RKO (cell line): ENCODE measurements at places on chromosomes 7 and 10.

DNA sequence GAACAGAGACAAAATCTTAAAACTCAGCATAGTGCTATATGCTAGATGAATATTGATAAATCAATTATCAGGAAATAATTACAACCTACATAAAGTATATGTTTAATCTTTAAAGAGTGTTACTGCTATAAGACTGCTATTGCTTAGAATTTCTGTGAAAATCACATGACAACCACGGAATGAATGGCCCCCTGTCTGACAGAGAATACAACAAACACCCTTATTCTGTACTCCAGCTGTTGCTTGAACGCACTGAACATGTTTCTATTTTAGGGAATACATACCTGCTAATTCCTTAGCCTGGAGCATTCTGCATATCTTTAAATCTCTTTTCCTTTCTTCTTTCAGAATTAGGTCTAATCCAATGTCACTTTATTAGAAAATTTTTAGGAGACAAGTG lies 452.4 kb upstream of the PHF14 start:
- DNase-seq: no peak

DNA sequence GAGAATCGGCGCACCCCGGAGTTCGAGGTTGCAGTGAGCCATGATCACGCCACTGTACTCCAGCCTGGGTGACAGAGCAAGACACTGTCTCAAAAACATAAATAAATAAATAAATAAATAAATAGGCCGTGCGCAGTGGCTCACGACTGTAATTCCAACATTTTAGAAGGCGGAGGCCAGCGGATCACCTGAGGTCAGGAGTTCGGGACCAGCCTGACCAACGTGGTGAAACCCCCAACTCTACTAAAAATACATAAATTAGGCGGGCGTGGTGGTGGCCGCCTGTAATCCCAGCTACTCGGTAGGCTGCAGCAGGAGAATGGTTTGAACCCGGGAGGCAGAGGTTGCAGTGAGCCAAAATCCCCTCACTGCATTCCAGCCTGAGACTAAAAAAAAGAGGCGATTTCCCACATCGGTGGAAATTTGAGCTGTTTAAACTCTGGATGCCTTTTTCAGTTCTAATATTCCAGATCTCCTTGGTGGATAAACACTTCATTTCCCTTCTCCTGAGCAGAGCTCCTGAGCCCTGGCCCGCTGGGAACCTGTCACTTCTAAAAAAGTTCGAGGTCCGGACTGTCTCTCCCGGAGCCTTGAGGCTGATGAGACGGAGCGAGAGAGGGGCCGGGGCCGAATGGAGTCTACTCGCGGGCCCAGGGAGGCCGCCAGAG lies 2.0 kb upstream of the NFKB2 start:
- DNase-seq: no peak

DNA sequence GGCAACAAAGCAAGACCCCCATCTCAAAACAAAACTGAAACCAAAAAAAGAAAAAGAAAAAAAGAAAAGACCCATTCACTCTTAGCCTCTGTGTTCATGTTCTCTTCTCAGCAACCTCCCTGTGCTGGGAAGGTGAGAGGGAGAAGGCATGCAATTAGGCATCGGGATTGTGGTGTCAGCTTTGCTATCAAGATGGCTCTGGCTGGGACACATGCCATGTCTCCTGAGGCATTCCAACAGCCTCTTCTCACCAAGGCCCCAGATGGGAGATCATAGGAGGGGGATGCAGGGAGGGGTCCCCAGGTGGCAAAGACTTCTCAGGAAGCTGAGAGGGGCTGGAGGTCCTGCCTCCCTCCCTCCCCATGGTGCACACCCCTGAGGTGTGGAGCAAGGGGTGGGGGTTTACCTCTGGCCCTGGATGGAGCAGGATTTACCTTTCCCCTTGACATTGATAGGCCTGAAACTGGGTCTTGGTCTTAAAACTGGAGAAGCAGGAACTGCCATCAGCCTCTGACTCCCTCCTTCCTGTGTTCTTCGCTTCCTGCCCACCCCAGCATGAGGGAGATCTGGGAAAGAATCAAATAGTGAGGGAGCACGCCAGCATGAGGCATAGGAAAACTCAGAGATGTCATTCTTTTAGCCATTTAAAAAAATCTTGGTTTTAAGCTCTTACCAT lies 96.2 kb upstream of the DUSP5 start:
- peak; percentile 73 for DNase-seq

DNA sequence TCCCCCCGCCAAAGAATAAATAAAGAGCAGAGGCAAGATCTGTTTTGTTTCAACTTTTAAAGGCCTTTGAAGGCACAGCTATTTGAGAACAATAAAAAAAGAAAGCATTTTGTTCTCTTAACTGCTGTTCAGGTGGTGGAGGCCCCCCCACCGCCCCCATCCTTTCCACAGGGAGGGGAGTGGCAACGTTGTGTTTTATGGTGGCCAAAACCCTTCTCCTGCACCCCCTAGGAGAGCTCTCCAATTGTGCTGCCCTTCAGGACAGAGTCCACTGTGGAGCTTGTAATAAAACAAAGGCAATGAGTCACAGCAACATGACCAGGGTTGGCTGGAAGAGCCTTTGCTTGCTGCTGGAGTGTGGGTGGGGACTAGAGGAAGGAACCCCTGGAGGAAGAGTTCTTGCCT lies 987.9 kb downstream of the KCNMA1 start:
- DNase-seq: no peak

DNA sequence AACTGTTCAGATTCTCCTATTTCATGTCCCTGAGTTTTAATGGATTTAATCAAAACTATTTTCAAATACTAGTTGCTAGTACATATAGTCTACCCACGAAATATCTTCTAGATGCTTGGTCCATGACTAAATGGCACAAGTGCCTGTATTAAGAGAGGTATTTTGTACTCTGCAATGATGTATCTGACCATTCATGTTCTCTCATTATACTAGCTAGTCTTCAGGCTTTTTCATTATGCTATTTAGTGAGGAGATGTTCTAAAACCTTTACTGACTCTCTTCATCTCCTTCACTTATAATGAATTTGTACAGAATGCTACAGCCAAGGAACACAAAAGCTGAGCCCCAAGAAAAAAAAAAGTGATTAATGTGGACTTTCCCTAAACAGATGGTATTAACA lies 222.5 kb downstream of the AHR start:
- DNase-seq: no peak

- DNase-seq: no peak
These were observed 158.7 kb upstream of the LANCL2 start for GRCh38 chr7:55206235-55207029.

GRCh38 chr7:104972500-104972899 lies 41.5 kb upstream of the KMT2E start:
- no peak for DNase-seq

DNA sequence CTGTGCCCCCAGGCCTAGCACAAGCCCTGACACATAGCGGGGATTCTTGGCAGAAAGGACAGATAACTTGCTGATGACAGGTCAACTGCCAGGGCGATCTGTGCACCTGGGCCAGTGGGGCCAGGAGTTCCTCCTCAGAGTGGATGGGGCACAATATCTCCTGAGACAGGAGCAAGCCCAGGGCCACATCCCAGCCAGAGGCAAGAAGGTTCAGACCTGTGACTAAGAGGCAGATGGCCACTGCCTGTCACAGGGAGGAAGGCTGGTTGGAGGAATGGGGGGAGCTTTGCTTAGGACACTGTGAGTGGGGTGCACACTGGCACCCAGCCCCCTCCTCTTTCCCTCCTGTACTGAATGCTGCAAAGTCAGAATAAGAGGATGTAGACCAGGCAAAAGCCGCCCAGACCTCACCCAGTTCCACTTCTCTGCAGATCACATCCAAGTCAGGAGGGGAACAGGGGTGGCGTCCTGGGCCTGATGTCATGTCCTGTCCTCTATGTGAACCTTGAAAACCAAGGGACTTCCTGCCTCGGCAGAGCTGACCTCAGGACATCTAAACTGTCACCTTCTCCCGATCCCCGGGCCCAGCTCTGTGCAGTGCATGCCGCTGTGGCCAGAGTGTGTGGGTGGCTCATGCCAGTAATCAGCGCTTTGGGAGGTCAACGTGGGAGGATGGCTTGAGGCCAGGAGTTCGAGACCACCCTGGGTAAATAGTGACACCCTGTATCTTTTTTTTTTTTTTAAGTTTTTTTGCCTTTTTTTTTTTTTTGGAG lies 1.3 kb downstream of the GUSB start:
- DNase-seq: peak; percentile 67

GRCh38 chr7:3162289-3162688 lies 118.6 kb upstream of the CARD11 start:
- no peak for DNase-seq

DNA sequence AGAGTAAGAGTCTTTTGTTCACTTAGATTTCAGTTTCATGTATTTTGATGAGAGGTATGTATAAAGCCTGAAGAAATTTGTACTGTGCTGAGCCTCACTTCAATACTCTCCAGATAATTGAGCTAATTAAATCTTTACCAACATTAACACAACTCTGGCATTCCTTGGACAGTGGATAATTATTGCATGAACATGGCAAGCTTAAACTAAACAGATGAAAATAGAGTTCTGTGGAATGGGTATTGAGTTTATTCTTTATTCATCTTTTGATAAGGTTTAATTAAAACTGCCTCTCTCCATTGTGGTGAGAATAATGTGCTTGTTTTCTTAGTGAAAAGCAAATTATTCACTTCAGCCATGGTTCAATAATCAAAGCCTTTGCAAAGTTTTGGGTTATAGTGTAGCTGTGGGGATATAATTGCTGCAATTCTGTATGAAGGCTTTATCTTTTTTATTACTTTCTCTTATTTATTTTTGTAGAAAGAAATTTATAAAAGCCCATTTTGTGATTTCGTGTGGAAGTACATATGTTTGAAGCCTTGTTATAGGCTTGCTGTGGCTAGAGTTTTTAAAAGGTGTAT lies 126.4 kb upstream of the FZD1 start:
- no peak for DNase-seq

GRCh38 chr7:12552876-12553275 lies 17.6 kb upstream of the SCIN start:
- DNase-seq: no peak

DNA sequence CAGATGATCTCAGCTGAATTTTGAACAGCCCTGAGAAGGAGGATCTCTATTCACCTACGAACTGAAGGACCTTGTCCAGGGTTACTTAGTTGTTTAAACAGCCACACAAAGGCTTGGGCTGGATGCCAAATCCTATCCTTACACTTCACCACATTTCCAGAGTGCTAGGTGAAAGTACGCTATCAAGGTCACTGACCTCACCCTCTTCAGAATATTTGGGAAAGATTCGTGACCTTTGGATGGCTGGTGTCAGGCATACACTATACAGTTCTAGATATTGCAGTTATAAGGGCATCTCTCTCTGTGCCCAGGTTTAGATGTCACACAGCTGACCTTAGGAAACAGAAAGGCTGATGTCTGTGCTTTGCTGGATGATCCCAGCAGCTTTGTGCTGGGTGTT lies 61.2 kb upstream of the ABLIM1 start:
- DNase-seq: no peak

GRCh38 chr7:48298779-48299178 lies 127.5 kb downstream of the ABCA13 start:
- DNase-seq: peak; percentile 86

DNA sequence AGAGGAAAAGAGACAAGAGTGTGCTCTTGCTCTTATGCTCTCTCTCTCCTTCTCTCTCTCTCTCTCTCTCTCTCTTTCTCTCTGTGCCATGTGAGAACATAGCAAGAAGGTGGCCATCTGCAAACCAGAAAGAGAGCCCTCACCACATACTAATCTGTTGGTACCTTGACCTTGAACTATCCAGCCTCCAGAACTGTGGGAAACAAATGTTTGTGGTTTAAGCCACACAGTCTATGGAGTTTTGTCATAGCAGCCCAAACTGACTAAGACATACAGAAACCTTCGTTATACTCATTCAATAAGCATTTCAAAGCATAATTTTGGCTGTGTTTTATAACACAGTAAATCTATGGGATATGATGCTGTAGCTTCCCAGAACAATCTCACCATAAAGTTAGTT lies 56.4 kb upstream of the PLPP4 start:
- DNase-seq: no peak

- peak; percentile 83 for DNase-seq
These were observed 521 bp downstream of the LIMK1 start for GRCh38 chr7:74083928-74084721.

DNA sequence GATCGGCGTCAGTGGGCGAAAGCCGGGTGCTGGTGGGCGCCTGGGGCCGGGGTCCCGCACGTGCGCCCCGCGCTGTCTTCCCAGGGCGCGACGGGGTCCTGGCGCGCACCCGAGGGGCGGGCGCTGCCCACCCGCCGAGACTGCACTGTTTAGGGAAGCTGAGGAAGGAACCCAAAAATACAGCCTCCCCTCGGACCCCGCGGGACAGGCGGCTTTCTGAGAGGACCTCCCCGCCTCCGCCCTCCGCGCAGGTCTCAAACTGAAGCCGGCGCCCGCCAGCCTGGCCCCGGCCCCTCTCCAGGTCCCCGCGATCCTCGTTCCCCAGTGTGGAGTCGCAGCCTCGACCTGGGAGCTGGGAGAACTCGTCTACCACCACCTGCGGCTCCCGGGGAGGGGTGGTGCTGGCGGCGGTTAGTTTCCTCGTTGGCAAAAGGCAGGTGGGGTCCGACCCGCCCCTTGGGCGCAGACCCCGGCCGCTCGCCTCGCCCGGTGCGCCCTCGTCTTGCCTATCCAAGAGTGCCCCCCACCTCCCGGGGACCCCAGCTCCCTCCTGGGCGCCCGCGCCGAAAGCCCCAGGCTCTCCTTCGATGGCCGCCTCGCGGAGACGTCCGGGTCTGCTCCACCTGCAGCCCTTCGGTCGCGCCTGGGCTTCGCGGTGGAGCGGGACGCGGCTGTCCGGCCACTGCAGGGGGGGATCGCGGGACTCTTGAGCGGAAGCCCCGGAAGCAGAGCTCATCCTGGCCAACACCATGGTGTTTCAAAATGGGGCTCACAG lies 1.1 kb downstream of the EGFR start:
- DNase-seq: peak; percentile 24

DNA sequence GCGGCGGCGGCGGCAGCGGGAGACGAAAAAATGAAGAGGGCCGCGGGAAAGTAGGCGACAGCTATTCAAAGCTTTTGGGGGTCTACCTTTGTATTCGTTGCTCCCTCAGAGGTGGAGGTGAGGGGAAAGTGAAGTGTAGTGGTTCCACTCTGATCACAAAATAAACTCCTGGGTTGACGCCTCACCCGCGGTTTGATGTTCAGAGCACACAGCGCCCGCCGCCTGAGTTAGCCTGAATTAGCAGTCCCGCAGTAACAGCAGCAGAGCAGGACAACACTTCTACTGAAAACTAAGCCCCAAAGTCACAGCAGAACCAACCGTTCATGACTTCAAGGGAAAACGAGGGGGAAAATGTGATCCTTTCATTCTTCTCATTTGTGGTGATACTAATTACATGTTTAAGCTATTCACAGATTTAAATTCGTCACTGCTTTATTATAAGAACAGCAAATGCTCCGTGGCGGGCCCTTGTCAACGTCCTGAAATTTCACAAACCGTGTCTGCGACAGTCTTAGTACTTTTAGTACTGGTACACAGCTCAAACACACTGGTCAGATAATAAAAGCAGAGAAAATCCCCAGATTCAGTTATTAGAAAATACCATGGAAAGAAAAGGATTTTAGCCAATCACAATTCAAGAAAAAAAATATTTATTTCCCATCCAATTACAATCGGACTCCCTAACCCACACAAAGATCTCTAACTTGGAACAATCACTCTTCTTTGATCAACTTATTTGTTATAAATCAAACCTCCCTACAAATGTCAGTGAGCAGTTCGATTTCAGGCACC lies 563 bp upstream of the JMJD1C start:
- peak; percentile 65 for DNase-seq
